ENCODE measurements at places on chromosomes 2 and 18.
A peak's percentile ranks its signal among the peaks of the same experiment; 100 is the strongest.

GRCh38 chr2:24336811-24337210 is 23.5 kb downstream of the ITSN2 start:
- no peak for DNase-seq

DNA sequence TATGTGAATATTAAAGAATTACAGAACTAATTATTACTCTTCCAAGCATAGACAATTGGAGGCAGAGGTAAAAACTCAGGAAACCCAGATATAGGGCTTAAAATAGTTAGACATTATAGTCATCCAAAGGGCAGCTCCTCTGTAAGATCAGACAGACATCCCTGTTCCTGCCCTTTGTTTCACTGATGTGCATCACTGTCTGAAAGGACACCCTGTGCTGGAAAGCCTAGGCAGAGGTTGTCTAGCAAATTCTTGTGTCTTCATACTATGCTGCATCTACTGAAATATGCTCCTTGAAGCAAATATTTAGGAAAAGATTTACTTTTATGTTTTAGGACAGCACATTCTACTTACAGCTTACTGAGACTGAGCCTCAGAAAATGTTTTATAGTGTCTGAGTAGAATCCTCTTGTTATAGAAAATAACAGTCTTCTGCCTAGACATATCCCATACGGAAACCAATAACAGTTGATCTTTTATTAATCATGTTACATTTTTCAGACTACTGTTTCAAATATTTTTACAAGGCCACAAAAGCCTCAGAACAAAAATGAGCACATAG is 977.3 kb upstream of the CDH2 start:
- no peak for DNase-seq

DNA sequence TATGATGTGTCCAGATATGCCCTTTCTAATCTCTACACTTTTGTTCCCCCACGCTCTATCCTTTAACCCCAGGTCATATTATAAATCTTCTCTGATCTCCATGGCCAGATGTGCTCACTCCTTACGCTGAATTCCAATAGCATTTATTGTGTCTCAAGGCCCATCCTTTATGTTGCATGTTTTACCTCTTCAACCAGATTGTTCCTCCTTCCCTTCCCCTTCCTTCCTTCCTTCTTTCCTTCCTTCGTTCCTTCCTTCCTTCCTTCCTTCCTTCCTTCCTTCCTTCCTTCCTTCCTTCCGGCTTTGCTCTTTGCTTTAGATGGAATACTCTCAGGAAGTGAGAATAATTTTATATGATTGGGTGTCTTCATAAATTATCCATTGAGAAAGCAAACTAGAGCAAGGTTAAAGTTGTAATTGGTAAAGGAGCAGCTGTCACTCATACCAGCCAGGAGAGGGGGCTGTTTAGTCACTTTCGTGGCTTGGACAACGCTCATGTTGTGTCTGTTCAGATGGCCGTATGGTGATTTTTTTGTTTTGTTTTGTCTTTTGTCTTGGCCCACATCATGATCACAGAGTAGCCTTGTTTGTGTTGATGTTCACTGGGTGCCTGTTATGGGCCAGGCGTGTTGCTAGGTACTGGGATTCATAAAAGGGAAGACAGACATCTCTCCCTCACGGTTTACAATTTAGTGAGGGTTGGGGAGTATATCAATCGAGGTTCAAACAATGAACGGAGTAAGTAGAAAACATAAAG is 68.0 kb downstream of the DAW1 start:
- DNase-seq: peak; percentile 22

- DNase-seq: no peak
Measured at GRCh38 chr2:209331291-209331844, 92.5 kb upstream of the MAP2 start.

- DNase-seq: no peak
Measured at GRCh38 chr2:192773044-192773443, 578.3 kb upstream of the TMEFF2 start.

GRCh38 chr2:55154525-55155030 is 77.5 kb downstream of the CLHC1 start:
- no peak for DNase-seq

DNA sequence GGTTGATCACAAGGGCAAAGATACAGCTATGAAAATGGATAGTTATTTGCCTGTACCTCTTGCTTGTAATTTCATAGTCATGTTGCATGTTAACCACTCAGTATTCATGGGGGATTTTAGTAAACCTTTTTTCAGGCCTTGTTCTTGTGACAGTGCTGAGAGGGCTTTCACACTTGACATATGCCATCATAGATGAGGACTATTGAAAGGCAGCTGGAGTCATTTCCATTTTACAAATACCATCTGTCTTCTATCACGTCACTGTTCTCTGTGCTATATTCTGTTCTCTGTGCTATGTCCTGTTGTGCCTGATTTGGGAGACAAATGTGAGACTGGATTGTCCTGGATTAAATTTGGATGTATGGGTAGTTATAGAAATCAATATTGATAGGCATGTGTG is 131.7 kb downstream of the LYPD6B start:
- DNase-seq: no peak

DNA sequence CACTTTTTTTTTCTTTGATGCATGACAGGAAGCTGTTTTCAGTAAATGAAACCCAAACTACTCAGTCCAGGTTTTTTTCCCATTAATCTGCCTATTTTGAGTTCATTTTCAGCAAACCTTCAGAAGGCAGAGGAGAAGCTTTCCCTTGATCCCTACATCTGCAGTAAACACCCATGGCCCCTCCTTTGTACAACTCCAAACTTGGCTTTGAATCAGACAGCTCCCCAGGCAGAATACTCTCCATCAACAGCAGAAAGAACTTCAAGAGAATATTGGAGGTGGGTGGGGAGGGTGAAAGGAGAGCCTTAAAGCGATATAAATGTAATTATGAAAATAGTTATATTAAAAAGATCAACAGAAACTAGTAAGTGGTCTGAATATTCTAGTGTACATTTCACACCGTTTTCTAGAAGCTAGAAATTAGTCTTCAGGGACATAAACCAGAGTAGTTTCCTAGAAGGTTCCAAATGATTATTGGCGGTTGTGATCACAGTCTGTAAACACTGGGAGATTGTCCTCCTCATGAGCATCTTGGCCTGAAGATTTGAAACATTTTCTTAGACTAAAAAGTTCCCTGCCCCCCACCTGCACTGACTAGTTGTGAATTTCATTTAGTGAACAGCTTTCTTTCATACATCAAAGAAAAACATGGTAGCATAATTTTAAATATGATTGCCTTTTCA is 75.1 kb upstream of the STK39 start:
- DNase-seq: no peak

DNA sequence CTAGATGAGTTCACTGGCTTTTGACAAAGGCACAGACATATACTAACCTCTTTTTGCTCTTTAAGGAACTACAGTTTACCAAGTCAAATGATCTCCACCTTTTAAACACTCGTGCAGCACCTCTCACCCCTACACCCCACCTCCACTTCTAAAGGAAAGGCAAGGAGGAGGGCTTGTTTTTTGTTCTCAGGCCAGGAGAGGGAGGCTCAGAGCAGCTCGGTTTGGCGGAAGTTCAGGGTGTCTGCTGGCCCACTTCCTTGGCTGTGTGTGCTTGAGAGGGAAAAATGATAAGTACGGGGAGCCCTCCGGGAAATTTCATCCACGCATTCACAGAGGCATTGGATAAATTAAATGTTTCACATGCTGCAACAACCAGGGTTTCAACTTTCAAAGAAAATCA is 667.9 kb downstream of the BCL11A start:
- DNase-seq: no peak

DNA sequence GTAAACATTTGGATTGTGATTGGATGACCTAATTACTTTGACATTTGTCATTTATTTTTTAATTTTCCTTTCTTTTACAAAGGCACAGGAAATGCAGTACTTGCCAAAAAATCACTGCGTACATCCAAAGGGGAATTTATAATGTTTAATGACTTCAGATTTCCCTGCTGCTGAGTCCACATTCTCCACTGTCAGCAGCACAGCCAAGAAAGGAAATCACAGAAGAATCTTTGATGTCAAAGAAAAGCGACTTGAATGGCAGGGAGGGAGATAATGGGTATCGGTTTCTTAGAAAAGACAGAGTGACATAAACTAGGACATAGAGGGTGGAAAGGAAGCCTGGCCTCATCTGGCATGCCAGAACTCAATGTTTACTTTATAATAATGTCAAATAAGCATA is 41.4 kb upstream of the COPS8 start:
- DNase-seq: no peak

DNA sequence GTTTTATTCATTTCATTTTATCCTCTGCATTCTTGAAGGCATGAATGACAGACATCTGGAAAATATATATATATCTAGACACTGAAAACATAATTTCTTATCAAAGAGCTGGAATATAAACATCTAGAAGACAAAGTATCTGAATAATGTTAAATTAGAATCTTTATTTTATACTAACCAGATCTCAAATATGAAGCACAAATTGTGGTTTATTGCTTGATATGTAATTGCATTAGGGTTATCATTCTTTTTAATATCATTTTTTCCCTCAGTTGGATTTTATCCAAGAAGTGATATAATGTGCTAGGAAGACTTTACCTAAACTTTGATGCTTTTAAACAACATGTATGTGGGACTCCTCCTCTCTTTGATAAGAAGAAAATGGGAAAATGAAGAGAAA is 331.2 kb downstream of the ARHGAP15 start:
- no peak for DNase-seq

- no peak for DNase-seq
Measured at GRCh38 chr18:42745931-42746330, 369.6 kb downstream of the RIT2 start.

DNA sequence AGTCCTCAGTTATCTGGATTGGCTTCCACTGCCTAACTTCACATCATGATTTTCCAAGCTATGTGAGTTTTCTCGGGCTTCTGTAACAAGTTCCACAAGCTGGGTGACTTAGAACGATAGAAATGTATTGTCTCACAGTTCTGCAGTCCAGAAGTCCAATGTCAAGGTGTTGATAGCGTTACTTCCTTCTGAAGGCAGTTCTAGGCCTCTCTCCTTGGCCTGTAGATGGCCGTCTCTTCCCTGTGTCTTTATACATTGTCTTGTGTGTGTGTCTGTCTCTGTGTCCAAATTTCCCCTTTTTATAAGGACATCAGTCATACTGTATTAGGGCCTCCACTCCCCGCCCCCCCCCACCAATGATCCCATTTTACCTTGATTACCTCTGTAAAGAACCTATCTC is 7.5 kb downstream of the LTBP1 start:
- no peak for DNase-seq

DNA sequence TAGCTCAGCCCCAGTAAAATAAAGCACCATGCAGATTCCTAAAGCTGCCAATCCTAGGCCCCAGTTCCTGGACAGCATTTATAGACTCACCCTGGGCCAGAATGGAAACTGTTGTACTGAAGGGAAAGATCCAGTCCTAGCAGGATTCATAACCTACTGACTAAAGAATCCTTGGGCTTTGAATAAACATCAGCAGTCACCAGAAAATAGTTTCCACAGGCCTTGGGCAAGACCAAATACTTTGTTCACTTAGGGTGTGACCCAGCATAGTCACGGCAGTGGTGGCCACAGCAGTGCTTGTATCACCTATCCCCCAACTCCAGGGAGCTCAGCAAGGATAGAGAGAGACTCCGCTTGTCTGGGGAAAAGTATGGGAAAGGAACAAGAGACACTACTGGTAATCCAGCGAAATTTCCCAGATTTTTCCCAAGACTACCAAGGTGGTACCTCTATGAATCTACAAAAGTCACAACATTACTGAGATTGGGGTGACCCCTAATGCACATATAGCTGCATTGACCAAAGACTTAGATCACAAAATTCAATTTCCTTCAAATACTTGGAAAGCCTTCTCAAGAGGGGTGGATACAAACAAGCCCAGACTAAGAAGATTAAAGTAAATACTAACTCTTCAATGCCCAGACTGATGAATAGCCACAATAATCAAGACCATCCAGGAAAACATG is 748.1 kb upstream of the LRATD1 start:
- no peak for DNase-seq

GRCh38 chr18:681985-682384 is 24.5 kb downstream of the TYMS start:
- no peak for DNase-seq

- DNase-seq: no peak
Measured at GRCh38 chr2:212923393-212923792, 228.0 kb downstream of the IKZF2 start.

GRCh38 chr2:228094377-228094921 is 87.0 kb downstream of the SPHKAP start:
- DNase-seq: no peak

- DNase-seq: no peak
Measured at GRCh38 chr2:8515864-8516533, 165.9 kb upstream of the ID2 start.

GRCh38 chr18:40875101-40875615 is 1079.9 kb upstream of the PIK3C3 start:
- DNase-seq: no peak

DNA sequence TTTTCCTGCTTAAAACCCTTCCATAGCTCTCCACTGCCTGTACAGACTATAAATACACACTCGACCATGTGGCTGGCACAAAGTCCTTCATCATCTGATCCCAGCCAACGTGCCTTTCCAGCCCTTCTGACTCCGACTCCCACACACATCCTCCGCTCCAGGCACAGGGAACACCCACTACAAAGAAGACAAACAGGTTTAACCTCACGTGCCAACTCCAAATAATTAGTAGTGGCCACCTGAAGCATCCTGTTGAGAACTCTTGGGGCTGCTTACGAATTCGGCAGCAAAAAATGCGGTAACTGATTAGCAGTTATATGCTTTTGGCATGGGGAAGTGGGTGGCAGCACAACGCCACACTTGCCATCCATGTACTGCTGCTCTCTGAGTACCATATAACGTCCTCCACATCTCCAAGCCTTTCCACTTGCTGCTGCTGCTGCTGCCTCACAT is 12.1 kb downstream of the SPIRE1 start:
- peak; percentile 21 for DNase-seq

DNA sequence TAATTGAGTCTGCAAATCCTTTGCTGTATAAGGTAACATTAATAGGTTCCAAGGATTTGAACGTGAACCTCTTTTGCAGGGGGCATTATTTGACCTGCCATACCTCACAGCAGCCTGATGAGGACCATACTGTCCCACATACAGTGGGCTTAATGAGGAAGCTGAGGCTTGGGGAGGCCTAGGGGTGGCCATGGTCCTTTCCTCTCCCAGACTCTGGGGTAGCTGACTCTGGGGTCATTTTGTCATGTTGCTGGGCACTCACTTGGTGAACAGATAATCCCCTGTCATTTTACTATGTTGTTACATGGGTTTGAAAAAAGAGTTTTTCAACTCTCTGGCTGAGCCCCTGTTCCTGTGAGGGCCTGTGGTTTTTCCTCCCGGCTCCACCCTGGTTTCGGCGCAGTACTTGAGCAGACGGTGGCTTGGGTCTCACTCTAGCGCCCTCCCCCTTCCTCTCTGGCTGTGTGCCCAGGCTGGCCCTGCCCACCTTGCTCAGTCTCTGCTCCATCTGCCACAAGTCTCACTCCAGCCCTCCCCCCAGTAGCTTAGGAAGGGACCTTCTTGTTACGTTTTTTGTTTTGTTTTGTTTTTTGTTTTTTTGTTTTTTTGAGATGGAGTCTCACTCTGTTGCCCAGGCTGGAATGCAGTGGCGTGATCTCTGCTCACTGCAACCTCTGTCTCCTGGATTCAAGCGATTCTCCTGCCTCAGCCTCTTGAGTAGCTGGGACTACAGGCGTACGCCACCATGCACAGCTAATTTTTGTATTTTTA is 21.0 kb downstream of the INPP4A start:
- DNase-seq: peak; percentile 27

- no peak for DNase-seq
Measured at GRCh38 chr2:53770264-53770663, 2.7 kb downstream of the CHAC2 start.

Data from posterior cingulate gyrus (tissue), 11 donors.